Effector memory CD8-positive, alpha-beta T cell (primary cell): ENCODE measurements at places on chromosomes 2 and 18.

- DNase-seq: no peak
Observed at GRCh38 chr2:238706163-238706562, 141.7 kb upstream of the TWIST2 start.

DNA sequence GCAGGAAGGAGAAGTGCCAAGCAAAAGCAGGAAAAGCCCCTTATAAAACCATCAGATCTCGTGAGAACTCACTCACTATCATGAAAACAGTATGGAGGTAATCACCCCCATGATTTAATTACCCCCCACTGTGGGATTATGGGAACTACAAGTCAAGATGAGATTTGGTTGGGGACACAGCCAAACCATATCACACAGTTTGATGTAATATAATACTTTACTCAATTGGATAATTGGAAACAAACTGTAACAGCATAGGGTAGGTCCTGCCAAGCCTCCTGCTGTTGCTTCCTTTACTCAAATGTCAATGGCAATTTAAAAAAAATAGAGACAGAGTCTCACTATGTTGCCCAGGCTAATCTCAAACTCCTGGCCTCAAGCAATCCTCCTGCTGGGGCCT lies 15.5 kb upstream of the METTL21A start:
- no peak for DNase-seq

DNA sequence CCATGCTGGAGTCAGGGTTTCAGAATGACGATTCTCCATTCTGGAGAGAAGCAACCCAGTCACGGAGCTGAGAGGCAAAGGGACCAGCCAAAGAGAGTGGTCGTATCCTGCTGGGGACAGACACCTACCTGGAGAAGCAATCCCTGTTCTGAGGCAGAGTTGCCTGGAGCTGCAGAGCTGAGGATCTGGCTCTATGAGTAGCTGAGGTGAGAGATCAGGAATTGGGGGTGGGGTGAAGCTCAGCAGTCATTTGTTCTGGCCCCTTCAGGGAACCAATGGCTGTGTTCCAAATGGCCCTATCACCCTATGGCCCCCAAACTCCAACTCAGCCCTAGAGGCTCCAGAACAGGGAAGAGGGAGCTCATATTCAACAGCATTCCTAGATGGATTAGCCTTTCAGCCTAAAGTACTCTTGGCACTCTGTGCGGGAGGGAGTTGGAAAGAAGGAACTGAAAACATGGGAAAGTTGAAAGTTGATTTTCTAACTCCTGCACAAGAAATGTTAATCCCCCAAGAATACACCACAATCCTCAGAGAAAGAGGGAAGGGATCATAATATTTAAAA lies 3.3 kb upstream of the ATRAID start:
- no peak for DNase-seq

GRCh38 chr2:42013409-42013808 lies 34.4 kb upstream of the PKDCC start:
- DNase-seq: no peak

DNA sequence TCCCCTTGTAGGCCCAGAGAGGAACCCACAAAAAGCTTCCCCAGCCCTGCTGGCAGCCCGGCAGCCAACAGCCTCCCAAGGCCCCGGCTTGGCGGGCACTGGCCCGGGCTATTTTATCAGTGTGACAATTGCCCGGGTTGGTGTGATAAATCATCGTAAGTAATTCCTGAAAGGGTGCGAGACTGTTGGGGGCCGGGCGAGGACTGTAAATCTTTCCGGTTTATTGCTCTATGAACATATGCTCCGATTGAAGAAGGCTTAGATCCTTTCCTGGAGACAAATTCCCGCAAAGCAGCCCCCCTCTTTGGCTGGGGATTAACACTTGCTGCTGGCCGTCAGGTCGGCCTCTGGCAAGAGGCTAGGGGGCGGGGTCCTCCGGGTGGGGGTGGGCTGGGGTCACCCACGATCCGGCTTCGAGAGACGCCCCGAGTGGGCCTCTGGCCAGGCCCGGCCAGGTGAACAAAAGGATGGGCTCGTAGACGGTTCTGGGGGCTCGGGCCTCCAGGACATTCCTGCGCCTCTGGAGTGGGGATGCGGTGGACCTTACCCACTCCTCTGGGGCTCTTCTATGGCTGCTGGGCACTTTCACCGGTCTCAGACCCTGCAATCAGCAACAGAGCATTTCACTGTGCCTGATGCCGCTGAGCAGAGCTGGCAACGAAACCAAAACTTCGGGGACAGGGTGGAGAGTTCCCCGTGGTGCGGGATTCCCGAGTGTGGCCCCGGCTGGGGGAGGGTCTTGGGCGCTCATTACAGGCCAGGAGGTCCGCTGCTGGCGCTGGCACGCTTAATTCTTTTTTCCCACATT lies 2.0 kb downstream of the HOXD3 start:
- DNase-seq: no peak

DNA sequence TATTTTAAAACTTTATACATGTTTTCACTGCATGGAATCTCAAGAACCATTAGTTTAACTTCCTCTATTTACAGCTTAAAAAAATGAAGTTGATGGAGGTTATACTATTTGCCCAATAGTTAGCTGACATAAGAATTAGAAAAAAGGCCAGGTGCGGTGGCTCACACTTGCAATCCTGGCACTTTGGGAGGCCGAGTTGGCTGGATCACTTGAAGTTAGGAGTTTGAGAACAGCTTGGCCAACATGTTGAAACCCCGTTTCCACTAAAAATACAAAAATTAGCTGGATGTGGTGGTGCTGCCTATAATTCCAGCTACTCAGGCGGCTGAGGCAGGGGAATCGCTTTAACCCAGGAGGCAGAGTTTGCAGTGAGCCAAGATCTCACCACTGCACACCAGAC lies 125.1 kb upstream of the CDH19 start:
- DNase-seq: no peak

DNA sequence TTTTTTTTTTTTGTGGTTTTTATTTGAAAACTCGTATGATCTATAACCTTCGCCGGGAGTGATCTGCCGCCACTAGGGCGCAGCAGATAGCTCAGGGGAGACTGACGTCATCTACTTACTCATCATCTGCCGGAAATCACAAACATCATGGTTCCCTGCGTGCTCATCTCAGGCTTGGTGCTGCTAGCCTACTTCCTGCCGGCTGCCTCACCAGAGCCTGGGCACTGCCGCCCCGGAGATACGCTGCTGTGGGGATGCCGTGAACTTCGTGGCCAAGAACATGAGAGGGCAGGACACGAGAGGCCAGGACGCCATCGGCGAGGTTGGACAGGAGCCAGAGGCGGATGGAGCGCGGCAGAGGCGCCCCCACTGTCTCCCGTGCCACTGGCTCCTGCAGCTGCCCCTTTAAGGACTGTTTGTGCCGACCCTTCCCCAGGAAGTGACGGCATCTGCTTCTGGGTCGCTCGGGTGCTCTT lies 68.8 kb downstream of the DOK6 start:
- peak; percentile 11 for DNase-seq

- no peak for DNase-seq
Observed at GRCh38 chr2:234165421-234165820, 114.9 kb downstream of the SPP2 start.

- no peak for DNase-seq
Observed at GRCh38 chr2:32357318-32358110, 691 bp downstream of the BIRC6 start.
